Activated CD4-positive, alpha-beta T cell treated with anti-CD3 and anti-CD28 coated beads for 48 hours (primary cell): ENCODE measurements at places on chromosomes 1 and 21.

DNA sequence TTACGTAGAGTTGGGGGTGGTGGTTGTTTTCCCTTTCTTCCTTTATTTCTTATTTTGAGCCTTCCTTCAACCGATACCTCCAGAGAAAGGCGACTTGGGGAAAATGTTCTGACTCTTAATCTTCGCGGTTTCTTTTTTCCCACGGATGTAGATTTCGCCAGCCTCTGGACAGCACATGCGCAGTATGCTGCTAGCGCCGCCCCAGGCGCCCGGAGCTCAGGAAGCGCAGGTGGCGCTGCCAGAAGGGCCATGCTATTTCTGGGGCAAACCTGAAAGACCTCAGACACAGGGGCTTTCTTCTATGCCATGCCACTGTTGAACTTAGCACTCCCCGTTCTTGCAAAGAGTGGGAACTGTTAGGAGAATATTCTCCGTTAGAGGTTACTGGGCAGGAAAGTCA, 392.1 kb downstream of the KIF26B start:
- DNase-seq: peak; percentile 6

- DNase-seq: no peak
Observed at GRCh38 chr1:208977012-208977411, 606.5 kb upstream of the CAMK1G start.

- no peak for DNase-seq
Observed at GRCh38 chr1:7333620-7334019, 437.5 kb upstream of the VAMP3 start.

DNA sequence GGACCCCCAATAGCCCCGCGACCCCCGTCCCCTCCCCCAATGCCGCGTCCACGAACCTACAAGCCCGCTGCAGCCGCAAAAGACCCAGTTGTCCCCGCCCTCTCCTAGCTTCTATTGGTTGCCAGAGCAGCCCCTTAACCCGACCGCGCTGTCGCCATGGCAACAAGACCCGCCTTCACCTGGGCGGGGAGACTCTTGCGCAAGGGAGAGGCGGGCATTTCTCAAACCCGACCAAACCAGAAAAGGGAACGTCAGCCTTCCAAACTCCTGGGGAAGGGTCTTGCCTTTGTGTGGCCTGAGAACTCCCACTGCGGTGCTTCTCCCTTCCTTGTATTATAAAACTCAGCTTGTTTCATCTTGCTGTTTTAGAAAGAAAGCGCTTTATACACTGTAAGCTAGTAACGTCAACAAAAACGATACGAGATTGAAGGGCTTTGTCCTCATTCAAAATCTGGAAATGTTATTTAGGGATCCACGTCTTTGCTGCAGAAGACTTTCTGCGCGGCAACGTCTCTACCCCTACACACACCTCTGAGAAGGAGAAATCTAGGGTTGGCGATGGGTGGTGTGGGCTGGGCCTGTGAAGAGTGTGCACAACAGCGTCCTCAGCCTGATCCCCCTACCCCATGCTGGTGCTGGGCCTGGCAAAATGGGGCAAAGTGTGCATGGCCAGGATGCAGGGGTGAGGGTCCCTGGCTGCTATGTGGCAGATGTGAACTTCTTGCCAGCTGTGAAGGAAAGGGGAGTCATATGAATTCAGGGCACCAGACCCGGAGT, at the start of gene TMEM9:
TSS of gene TMEM9 (minus strand) at position 86 of the 777 bp plus-strand sequence. CDS start 551 bp downstream, outside the sequence.
- peak; percentile 99 for DNase-seq

DNA sequence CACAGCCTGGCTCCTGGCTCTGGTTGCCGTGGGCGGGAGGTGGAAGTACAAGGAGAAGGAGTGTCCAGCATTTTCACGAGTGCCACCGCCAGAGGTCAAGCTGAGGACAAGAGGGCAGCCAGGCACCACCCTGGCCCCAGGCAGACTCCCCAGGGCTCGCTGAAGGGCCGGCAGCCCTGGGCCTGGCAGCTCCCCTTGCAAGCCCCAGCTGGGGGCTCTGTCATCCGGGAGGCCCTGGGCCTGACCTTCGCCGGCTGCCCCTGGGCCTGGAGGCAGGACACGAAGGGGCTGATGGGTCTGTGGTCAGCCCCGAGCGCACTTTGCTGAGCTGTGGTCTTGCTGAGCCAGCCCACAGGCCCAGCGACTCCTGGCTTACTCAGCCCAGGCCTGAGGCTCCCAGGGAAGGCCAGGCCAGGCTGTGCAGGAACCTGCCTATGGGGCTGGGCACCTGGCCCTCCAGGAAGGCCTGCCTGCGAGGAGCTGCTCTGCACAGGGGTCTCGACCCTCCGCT, 74.8 kb downstream of the MORN1 start:
- no peak for DNase-seq

GRCh38 chr21:14239281-14239680, 23.3 kb downstream of the RBM11 start:
- DNase-seq: no peak

GRCh38 chr1:72516826-72517225, 234.5 kb upstream of the NEGR1 start:
- no peak for DNase-seq

DNA sequence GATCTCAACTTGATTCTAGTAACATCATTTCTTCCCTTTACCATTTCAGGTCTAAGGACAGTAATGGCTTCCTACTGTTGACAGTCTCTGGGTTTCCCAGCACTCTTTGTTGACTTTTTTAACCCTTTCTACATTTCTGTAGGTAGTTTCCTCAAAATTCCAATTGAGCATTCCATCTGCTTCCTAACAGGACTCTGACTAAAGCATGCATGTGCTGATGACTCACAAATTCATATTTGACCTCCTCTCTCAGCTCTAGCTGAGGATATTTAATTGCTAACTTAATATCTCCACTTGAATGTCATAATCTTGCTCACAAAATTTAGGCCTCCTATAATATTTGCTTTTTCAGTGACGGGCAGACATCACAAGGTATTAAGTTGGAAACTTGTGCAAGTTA, 93.3 kb upstream of the ZNHIT6 start:
- no peak for DNase-seq
